ENCODE measurements at places on chromosomes 2 and 18.
A peak's percentile ranks its signal among the peaks of the same experiment; 100 is the strongest.

- peak; percentile 67 for DNase-seq
Measured at GRCh38 chr18:29154196-29154757, 977.3 kb upstream of the CDH2 start.

GRCh38 chr2:232563580-232563979 lies 13.1 kb downstream of the EIF4E2 start:
- DNase-seq = peak; percentile 29

DNA sequence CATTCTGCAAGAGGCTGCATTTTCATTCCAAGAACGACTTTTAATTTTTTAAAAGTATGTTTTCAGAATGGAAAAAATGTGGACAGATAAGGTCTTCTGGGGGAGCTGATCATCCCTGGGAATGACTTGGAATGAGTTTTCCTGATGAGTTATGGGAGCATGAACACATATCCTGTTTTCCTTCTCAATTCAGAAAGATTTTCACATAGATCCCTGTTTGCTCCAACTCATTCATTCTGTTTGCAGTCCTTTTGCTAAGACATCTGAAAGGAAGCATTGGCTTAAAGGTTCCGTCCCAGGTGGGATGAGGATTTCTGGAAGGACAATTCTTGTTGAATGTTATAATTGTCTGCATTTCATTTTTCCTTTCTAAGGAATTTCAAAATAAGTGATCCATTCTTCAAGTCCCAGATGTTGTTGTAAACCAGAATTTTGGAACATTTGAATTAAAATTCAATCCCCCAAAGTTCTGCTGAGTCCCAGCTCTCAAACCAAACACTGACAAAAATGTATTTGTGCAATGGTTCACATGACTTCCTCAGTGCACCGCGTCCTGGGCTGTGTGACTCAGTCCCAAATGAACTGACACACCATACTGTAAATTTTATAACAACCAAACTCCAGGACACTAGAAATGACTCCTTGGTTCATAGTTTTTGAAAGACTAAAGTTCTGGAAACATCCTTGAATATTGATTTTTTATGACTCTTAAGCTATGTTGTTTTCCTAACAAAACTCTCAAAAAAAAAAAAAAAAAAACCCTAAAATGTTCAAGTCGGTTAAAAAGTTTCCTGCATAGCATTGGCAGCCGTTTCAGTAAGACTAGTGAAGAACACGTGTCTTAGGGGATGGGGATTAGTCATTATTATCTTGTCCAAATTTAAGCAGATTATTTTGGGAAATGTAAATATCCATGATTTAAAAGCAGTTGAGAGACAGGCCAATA lies 281.8 kb upstream of the TCF4 start:
- DNase-seq = peak; percentile 64

- DNase-seq = no peak
Measured at GRCh38 chr18:23207191-23207955, 72.1 kb downstream of the CABLES1 start.
